ENCODE measurements at places on chromosomes 4 and X.

GRCh38 chr4:183335369-183335940 lies 13.2 kb upstream of the CLDN24 start:
- DNase-seq = no peak

- no peak for DNase-seq
These were observed 8.2 kb upstream of the RUFY3 start for GRCh38 chr4:70713453-70714078.

DNA sequence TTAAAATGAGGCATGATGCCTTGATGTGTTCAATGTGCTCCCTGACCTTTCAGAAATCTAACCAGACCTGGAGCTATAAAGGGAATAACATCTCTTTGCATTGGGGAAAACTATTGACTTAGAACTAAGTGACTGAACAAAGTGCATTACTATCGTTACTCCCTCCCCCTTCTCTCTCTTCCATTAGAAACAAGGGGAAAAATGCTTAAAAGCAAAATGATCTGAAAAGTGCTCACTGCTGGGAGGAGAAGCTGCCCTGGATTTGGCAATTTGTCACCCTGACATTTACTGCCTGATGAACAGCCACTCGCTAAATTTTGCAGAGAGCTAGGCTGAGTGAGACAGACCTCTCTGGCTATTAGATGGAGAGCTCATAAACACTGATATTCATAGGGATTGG lies 48.6 kb upstream of the PARM1 start:
- DNase-seq = no peak

- DNase-seq = no peak
These were observed 1.8 kb downstream of the LIMCH1 start for GRCh38 chr4:41539711-41540110.

DNA sequence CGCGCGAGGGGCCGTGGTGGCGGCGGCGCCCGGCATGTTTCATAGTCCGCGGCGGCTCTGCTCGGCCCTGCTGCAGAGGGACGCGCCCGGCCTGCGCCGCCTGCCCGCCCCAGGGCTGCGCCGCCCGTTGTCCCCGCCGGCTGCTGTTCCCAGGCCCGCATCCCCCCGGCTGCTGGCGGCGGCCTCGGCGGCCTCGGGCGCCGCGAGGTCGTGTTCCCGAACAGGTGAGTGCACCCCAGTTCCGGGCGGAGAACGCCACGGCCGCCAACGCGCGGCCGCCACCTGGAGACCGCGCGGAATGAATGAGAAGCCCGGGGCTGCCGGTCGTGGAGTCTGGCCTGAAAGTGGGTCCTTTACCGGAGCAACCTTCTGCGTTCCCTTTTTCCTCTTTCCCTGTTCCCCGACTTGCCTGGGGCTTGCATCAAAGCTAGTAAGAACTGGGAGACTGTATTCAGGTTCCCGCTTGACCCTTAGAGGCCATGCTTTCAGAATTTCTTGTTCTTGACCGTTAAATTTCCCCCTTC lies 429 bp downstream of the NOCT start:
- DNase-seq = no peak

All from cerebellar nuclear complex (tissue), 1 donor.